Calu3 (cell line): ENCODE measurements at places on chromosomes 2 and 18. TPM values are rescaled to one million over a fixed set of nuclear protein-coding genes. Genes with fewer than 3 reads are reported as not detected.
A peak's percentile ranks its signal among the peaks of the same experiment; 100 is the strongest.

- H3K4me1 ChIP-seq, result peaks cover 54% of the 10 kb centered on the region
- H3K27ac ChIP-seq, result peak overlapping the region; percentile 89
- peak overlapping the region; percentile 26 for H3K4me3 ChIP-seq
- peak; percentile 79 for DNase-seq
- H3K36me3 ChIP-seq, result peaks cover 5% of the 10 kb centered on the region
Measured at GRCh38 chr2:67463810-67464209, 66.7 kb downstream of the ETAA1 start.

DNA sequence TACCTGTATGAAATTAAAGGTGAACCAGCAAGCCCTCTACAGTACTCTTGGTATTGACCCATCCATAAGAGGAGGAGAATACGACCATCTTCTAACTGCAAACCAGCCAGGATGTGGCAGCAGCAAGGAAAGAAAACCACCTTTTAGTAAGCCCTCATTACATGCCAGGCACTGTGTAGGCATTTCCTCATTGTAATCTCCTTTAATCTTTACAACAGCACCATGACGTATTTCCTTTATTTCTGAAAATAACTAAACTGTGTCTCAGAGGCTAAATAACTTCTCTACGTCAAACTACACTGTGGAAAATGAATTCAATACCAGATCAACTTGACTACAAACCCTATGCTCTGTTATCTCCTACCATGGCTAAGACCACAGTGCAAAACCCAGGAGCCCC lies 18.2 kb downstream of the WDR35 start:
- no peaks in the 10 kb centered on the region for H3K4me1 ChIP-seq
- no peak for DNase-seq
- no peak overlapping the region for H3K27ac ChIP-seq

GRCh38 chr2:10306901-10307463 lies 4.3 kb downstream of the HPCAL1 start:
- H3K4me1 ChIP-seq, result peaks cover 32% of the 10 kb centered on the region
- H3K27ac ChIP-seq, result no peak overlapping the region
- H3K36me3 ChIP-seq, result peaks cover 19% of the 10 kb centered on the region
- no peak overlapping the region for H3K4me3 ChIP-seq
- no peaks in the 10 kb centered on the region for H3K27me3 ChIP-seq

GRCh38 chr2:179612591-179613298 lies 248.7 kb downstream of the ZNF385B start:
- no peak for DNase-seq
- H3K27ac ChIP-seq, result no peak overlapping the region
- H3K4me3 ChIP-seq, result no peak overlapping the region
- no peaks in the 10 kb centered on the region for H3K27me3 ChIP-seq

DNA sequence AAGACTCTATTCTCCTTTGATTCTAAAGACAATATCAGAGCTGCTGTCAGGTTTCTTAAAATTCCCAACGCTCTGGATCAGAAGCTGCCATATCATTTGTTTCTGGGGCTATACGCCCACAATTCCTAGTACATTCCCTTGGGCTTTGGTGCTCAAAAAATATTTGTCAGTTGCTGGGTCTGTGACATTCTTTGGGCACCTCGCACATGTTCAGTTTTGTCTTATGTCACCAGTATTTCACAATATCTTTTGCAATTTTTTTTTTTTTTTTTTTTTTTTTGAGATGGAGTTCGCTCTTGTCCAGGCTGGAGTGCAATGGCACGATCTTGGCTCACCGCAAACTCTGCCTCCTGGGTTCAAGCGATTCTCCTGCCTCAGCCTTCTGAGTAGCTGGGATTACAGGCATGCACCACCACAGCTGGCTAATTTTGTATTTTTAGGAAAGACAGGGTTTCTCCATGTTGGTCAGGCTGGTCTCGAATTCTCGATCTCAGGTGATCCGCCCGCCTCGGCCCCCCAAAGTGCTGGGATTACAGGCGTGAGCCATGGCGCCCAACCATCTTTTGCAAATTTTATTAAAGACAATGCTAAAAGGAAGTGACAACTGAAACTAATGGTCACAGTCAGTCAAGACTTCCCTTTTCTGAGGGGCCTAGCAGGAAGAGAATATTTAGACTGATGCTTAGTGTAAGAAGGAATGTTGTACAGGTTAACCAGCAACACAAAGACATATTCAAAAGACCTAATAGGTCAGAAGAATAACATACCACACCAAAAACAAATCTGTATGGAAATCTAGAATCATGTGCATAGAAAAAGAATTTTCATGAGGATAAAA lies 6.8 kb downstream of the ZNF397 start:
- no peak for DNase-seq
- H3K27ac ChIP-seq, result no peak overlapping the region
- no peak overlapping the region for H3K4me3 ChIP-seq
- peaks cover 68% of the 10 kb centered on the region for H3K36me3 ChIP-seq
- no peaks in the 10 kb centered on the region for H3K27me3 ChIP-seq

GRCh38 chr2:103264058-103264768 lies 502.4 kb downstream of the TMEM182 start:
- H3K36me3 ChIP-seq, result no peaks in the 10 kb centered on the region
- H3K27ac ChIP-seq, result no peak overlapping the region
- no peak for DNase-seq
- no peak overlapping the region for H3K4me3 ChIP-seq
- H3K27me3 ChIP-seq, result no peaks in the 10 kb centered on the region
- no peaks in the 10 kb centered on the region for H3K4me1 ChIP-seq

GRCh38 chr2:193251909-193252308 lies 1057.2 kb upstream of the TMEFF2 start:
- H3K27ac ChIP-seq, result no peak overlapping the region
- no peaks in the 10 kb centered on the region for H3K27me3 ChIP-seq
- no peak for DNase-seq
- H3K4me1 ChIP-seq, result no peaks in the 10 kb centered on the region
- no peaks in the 10 kb centered on the region for H3K36me3 ChIP-seq

DNA sequence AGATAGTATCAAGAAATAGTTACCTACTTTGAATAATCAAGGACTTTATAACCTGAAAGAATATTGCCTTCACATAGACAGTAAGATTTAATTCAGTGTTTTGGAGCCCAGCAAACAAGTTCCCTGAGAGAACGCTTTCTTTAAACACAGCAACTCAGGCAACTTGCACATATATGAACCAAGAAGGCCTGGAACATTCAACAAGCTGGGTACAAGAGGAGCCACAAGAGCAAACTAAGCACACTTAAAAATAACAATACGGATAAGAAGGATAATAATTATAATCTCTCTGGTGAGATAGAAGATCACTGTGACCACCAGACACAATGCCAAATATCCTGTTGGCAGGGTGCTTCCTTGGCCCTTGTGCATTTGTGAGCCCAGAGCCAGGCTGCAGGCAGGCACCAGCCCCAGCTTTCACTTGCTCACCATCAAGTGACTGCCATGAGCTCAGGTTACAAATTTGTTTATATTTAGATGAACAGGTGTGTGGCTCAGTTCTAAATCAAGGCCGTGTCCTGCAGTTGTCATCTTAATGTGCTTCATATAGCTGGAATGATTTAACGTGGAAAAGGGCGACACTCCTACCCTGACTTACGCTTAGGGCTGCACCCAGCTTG lies 446.6 kb downstream of the IRS1 start:
- no peaks in the 10 kb centered on the region for H3K4me1 ChIP-seq
- no peak overlapping the region for H3K4me3 ChIP-seq
- no peak overlapping the region for H3K27ac ChIP-seq
- DNase-seq, result no peak
- H3K27me3 ChIP-seq, result no peaks in the 10 kb centered on the region

GRCh38 chr2:128798502-128799283 lies 480.0 kb upstream of the HS6ST1 start:
- no peaks in the 10 kb centered on the region for H3K36me3 ChIP-seq
- DNase-seq, result no peak
- no peak overlapping the region for H3K27ac ChIP-seq
- peaks cover 36% of the 10 kb centered on the region for H3K27me3 ChIP-seq

DNA sequence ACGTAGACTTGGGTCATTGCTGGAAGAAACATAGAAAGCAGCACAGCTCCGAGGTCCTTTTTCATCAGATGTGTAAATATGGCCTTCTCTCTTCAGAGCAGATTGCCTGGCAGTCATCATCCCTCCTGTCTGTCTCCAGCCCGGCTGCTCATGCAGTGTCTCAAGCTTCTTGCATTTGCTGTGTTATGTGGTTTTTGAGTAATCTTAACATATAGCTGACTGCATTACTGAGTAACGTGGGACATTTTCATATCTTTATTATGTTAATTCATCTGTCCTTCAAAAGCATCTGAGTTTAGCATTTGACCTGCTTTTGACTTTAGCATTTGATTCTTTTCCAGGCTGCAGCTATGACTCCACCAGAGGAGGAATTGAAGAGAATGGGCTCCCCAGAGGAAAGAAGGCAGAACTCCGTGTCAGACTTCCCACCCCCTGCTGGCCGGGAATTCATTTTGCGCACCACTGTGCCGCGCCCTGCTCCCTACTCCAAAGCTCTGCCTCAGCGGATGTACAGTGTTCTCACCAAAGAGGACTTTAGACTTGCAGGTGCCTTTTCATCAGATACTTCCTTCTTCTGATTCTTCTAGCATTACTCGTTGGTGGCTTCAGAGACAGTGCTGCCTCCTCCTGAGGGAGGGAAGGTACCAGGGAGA lies 116.2 kb downstream of the RAB3GAP1 start:
- H3K27me3 ChIP-seq, result no peaks in the 10 kb centered on the region
- H3K36me3 ChIP-seq, result peaks cover 31% of the 10 kb centered on the region
- H3K27ac ChIP-seq, result no peak overlapping the region
- no peak for DNase-seq
- no peak overlapping the region for H3K4me3 ChIP-seq

GRCh38 chr18:23541349-23542093 lies 38.2 kb downstream of the RMC1 start:
- no peaks in the 10 kb centered on the region for H3K4me1 ChIP-seq
- H3K36me3 ChIP-seq, result peaks cover 86% of the 10 kb centered on the region
- H3K4me3 ChIP-seq, result no peak overlapping the region
- no peaks in the 10 kb centered on the region for H3K27me3 ChIP-seq

DNA sequence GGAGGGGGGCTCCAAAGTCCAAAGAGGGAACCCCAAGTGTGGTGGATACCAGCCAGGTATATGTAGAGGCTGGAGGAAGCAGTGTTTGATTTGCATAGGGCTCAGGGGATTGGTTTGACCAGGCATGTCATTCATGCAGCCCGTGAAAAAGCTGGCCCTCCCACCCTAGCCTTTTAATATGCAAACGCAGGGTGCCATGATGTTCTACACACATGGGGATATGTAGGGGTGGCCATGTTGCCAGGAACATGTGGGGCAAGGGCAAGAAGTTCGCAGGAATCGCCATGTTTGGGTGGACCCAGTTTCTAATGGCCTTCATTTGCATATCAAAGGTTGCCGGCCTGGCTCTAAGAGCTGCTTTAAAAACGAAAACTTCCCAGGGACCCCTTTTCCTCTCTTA lies 33.6 kb downstream of the B3GNT7 start:
- H3K27ac ChIP-seq, result no peak overlapping the region
- H3K4me3 ChIP-seq, result no peak overlapping the region
- DNase-seq, result no peak
- H3K4me1 ChIP-seq, result no peaks in the 10 kb centered on the region
- H3K36me3 ChIP-seq, result no peaks in the 10 kb centered on the region
- peaks cover 19% of the 10 kb centered on the region for H3K27me3 ChIP-seq

DNA sequence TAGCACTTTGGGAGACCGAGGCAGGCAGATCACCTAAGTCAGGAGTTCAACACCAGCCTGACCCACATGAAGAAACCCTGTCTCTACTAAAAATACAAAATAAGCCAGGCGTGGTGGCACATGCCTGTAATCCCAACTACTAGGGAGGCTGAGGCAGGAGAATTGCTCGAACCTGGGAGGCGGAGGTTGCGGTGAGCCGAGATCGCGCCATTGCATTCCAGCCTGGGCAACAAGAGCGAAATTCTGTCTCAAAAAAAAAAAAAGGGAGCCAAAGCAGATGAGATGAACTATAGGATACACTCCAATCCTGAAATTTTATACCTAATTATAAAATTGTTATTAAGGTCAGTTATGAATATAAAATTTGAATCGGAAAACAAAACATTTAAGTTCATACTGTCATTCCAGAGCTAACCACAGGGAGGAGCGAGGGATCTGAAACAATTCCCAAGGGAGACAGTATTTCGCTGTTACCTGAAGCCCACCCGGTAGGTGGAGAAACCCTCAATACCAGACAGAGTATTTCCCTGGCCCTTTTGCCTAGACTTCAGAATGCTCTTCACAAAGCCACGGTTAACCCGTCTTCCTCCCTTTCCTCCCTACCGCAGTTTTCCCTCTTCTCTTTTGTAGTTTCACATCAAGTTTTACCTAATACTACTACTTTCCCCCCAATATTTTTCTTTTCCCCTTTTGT lies 1.4 kb downstream of the PPM1G start:
- H3K36me3 ChIP-seq, result peaks cover 46% of the 10 kb centered on the region
- DNase-seq, result peak; percentile 58
- peak overlapping the region; percentile 60 for H3K27ac ChIP-seq
- peaks cover 26% of the 10 kb centered on the region for H3K4me1 ChIP-seq
- peak overlapping the region; percentile 97 for H3K4me3 ChIP-seq

DNA sequence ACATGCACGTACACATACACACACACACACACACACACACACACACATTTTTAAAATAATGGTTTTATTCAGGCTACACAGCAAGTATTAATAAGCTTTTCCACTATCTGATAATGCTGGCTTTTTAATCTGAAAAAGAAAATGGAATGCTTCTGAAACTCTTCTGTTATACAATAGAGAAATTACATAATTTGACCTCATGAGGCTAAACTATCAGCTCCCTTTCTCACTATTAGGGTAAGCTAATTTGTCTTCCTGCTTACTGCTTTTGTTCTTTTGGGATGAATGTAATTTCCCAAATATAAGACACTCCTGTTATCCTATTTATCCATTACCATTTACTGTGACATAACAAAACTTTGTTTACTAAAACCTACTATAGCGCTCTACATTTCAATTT lies 41.8 kb downstream of the MAP4K3 start:
- H3K36me3 ChIP-seq, result no peaks in the 10 kb centered on the region
- H3K4me1 ChIP-seq, result peaks cover 31% of the 10 kb centered on the region
- H3K4me3 ChIP-seq, result no peak overlapping the region

- H3K27me3 ChIP-seq, result peaks cover 14% of the 10 kb centered on the region
- no peaks in the 10 kb centered on the region for H3K4me1 ChIP-seq
- no peak for DNase-seq
- H3K36me3 ChIP-seq, result no peaks in the 10 kb centered on the region
- H3K4me3 ChIP-seq, result no peak overlapping the region
- no peak overlapping the region for H3K27ac ChIP-seq
Measured at GRCh38 chr18:51686590-51686989, 489.1 kb upstream of the MEX3C start.

DNA sequence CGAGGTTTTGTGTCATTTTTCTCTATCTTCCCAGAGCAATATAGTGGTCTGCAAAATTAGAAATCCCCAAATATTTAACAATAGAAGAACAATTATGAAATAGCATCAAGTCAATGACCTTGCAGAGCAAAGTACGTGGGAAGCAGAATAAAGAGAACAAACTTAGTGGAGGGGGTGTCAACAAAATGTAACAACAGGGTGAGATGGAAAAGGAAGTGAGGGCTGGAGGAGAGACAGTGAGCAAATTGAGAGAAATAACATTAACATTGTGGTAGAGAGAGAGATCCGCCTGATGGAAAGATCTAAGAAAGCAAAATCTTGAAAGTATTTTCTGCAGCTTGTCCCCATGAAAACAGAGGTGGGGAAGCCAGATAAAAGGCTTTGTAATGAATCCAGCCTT lies 23.4 kb downstream of the ARHGAP15 start:
- peaks cover 9% of the 10 kb centered on the region for H3K4me1 ChIP-seq
- H3K36me3 ChIP-seq, result no peaks in the 10 kb centered on the region
- DNase-seq, result no peak
- H3K27ac ChIP-seq, result no peak overlapping the region

GRCh38 chr18:8974279-8974678 lies 128.2 kb upstream of the NDUFV2 start:
- H3K27me3 ChIP-seq, result no peaks in the 10 kb centered on the region
- H3K27ac ChIP-seq, result no peak overlapping the region
- no peaks in the 10 kb centered on the region for H3K36me3 ChIP-seq
- H3K4me1 ChIP-seq, result peaks cover 21% of the 10 kb centered on the region

The EPHA4 gene
- 2.8 and 3.2 TPM in 2 replicates for total RNA-seq

The GPAT2 gene
- total RNA-seq, result not detected in 2 replicates

The SFXN5 gene
- 11.3 and 16.4 TPM in 2 replicates for total RNA-seq

The GCKR gene
- total RNA-seq, result 17.8 and 26.8 TPM in 2 replicates

The SERTAD2 gene
- total RNA-seq, result 19.2 and 19.4 TPM in 2 replicates

The AQP12A gene
- total RNA-seq, result not detected in 2 replicates
